Left kidney (tissue), 8 donors: ENCODE measurements at places on chromosomes 4 and X. TPM values are rescaled to one million over a fixed set of nuclear protein-coding genes. Genes with fewer than 3 reads are reported as not detected.

- no peak for DNase-seq
Measured at GRCh38 chrX:105744291-105744690, 78.0 kb upstream of the NRK start.

DNA sequence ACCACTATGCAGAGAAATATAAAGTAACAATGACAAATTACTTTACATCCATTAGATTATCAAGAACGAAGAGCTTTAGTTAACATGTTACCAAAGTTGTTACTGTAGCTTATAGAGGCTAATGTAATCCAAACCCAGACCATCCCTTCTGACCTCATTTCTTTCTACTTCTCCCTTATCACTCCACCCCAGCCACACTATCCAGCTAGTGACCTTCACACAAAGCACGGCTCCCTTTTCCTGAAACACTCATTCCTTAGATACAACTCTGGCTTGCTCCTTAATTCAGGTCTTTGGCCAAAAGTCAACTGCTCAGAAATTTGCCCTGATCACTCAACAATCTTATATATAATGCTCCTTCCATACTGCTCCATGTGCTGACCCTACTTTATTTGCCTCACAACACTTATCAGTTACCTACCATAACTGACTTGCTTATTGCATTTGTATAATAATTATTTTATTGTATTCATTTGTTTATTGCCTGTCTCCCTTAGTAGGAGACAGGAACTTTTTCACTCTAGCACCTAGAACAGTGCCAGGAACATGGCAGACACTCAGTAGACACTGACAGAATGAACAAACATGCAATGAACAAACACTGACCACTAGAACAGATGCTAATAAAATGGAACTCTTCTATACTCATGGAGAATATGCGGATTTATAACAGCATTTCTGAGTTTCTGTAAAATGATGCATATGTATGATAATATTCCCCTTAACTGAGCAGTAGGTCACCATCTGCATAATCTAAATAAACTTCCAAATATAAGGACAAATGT lies 67.6 kb downstream of the EIF4E start:
- no peak for DNase-seq

- DNase-seq = no peak
Measured at GRCh38 chrX:123186801-123187200, 2.7 kb downstream of the GRIA3 start.

GRCh38 chr4:147418226-147418625 lies 62.7 kb upstream of the EDNRA start:
- DNase-seq = no peak

GRCh38 chr4:99088023-99088449 lies 552 bp downstream of the ADH5 start:
- DNase-seq = peak; percentile 65

DNA sequence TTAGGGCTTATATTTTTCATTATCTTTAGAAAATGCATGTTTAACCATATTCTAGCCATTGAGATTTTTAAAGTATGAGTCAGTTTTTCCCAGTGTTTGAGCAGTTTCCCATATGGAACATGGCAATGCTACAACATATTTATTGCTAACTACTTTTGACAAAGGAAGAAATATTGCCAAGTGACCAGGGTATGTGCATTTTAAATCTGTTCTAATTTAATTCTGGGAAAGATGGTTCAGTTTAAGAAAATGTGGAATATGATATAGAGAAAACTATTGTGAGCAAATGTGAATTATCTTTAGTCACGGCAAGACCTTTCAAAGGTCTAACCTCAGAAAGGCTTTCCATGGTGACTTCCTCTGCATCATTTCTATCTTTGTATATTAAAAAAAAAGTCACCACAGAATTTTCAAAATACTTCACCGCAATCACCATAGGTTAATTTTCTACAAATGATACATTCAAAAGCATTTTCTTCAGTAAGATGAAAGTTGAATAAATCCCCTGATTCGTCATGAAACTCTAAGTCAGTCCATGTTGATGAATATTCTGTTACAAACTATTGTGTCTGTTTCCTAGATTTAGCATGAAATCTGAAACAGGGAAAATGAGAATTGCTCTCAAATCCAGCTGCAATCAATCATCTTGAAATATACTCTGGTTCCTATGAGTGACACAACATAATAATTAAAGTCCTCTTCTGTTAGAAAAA lies 2349.0 kb upstream of the TENM3 start:
- DNase-seq = no peak

DNA sequence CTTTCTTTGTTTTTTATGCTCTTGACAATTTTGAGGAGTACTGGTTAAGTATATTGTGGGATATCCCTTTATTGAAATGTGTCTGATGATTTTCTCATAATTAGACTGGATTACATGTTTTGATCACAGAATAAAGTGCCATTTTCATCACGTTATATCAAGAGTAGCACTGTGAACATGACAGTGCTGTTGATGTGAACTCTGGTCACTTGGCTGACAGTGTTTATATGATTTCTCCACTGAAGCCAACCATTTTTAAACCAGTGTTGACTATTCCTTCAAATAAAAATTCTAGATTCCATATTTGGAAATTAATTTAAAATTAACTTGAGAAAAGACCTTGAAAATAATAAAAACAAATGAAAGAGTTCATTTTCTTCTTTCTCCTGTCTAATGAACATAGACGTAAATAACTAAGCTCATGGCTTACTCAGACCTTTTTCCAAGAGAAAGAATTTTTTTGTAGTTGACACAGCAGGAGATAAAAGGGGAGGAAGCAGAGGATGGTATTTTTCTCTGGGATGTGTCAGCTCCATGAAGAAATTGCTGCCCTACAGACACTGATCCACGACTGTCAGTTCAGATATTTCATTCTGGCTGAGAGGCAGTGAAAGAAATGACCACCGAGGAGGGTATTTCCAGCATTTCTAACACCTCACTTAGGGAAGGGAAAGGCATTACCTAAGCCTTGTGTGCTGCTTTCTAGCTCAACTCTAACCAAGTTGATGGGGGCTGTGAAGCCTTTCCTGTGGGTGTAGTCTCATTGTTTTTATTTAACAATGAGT lies 150.9 kb upstream of the ANK2 start:
- no peak for DNase-seq

GRCh38 chrX:70432936-70433847 lies 10.1 kb downstream of the GDPD2 start:
- no peak for DNase-seq

DNA sequence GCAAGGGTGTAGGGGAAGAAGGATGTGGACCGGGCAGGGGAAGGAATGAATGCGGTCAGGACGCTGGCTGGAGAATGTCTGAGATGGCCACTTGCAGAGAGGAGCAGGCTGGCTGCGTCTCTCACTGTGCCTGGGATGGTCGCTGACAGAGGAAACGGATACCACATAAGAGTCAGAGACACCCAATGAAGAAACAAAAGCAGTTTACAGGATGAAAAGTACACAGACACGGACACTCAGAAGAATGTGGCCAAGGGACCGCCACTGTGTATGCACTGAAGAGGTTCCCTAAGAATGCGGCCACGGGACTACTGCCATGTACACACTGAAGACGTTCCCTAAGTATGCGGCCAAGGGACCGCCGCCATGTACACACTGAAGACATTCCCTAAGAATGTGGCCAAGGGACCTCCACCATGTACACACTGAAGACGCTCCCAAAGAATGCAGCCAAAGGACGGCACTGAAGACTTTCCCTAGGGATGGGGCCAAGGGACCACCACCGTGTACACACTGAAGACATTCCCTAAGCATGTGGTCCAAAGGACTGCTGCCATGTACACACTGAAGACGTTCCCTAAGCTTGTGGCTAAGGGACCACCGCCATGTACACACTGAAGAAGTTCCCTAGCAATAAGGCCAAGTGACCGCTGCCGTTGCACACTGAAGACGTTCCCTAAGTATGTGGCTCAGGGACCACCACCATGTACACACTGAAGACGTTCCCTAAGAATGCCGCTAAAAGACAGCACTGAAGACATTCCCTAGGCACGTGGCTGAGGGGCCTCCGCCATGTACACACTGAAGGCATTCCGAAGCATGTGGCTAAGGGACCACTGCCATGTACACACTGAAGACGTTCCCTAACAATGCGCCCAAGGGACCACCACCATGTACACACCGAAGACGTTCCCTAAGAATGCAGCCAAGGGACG lies 32.2 kb downstream of the DHRSX start:
- no peak for DNase-seq

DNA sequence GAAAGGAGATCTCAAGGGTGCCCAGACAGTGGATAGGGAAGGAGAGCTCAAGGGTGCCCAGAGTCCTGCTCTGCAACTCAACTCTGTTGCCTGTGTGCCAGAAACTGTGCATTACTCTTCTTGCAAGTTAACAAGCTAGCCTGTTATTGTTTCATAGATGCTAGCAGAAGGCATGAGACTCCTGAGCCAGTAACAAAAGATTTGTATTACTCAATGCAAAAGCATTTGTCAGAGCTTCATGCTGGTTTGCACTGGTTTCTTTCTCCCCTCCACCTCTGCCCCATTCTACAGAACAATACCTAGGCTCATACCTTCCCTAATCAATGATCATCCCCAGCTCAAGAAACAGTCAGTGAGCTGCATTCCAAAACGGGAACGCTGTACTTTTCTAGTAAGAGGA lies 124.5 kb upstream of the NEIL3 start:
- no peak for DNase-seq

GRCh38 chr4:1198098-1198844 lies 25.9 kb upstream of the SPON2 start:
- DNase-seq = no peak

DNA sequence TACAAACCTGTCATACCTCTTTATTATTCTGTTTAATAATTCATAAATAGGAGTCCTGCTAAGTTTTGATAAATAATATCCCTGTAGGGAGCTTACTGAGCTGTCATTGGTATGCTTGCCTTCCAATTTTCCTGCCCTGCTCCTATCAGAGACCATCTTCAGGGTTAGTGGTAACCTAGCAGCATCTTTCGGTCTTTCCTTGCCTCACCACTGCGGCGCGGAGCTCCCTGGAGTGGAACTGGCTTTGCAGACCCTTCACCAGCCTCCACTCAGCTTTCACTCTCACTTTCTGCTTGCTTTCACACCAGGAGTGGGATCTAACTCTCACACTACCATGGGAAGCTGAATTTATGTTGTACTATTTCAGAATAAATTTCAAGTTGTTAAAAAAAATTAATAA lies 481.7 kb upstream of the ATOH1 start:
- no peak for DNase-seq

DNA sequence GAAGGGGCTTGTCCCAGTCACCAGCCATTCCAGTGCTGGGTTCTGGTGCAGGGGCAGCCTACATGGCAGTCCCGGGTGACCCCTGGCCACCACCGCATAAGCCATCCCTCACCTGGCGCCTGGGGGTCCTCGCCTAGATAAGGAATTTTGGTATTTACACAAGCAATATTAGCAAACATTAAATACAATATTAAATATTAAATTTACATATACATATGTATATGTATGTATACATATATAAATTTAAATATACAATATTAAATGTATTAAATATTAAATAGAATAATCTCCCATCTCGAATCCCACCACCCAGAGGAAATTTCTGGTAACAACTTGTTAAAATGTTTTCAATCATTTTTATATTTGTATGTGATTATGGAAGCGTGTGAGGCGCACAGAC lies 104.6 kb upstream of the AFAP1 start:
- DNase-seq = no peak

DNA sequence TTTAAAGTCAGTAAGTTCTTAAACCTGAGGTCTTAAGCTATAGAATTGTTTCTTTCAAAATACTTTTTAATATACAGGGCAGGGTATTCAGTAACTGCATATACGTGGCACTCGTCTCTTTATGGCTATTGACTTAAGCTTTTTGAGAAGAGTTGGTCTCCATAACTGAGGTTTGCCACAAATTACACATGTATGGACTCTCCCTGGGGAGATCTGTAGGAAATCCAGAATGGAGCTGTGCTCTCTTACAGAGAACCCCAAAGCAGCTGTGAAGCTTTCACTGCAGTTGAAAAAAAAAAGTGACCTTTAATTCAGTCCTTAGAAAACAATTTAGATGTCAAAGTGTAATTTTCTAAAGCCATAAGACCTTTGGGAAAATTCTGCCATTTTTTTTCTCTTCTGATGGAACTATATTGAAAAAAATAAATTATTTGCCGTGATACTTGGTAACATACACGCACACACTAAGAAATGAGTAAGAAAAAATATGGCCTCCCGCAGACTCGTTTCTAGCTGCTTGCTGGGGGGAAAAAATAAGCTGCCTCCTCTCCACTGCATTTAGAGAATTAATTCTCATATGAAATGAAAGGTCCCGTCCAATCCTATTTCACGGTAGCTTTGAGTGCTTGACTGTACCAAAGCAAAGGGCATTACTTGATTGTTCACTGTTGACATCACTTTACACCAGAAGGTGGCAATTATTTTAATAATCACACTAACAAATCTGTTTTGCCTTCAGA lies 159.4 kb upstream of the TENM3 start:
- DNase-seq = no peak

- no peak for DNase-seq
Measured at GRCh38 chr4:41012293-41012692, 202.0 kb downstream of the APBB2 start.

DNA sequence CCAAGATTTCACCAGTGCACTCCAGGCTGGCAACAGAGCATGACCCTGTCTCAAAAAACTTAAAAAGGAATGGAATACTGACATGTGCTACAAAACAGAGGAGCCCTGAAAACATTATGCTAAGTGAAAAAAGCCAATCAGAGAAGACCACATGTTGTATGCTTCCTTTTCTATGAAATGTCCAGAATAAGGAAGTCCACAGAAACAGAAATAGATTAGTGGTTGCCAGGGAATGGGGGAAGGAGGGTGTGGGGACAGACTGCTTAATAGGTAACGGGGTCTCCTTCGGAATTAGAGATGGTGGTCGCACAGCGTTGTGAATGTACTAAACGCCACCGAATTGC lies 30.1 kb upstream of the KIAA0232 start:
- no peak for DNase-seq

DNA sequence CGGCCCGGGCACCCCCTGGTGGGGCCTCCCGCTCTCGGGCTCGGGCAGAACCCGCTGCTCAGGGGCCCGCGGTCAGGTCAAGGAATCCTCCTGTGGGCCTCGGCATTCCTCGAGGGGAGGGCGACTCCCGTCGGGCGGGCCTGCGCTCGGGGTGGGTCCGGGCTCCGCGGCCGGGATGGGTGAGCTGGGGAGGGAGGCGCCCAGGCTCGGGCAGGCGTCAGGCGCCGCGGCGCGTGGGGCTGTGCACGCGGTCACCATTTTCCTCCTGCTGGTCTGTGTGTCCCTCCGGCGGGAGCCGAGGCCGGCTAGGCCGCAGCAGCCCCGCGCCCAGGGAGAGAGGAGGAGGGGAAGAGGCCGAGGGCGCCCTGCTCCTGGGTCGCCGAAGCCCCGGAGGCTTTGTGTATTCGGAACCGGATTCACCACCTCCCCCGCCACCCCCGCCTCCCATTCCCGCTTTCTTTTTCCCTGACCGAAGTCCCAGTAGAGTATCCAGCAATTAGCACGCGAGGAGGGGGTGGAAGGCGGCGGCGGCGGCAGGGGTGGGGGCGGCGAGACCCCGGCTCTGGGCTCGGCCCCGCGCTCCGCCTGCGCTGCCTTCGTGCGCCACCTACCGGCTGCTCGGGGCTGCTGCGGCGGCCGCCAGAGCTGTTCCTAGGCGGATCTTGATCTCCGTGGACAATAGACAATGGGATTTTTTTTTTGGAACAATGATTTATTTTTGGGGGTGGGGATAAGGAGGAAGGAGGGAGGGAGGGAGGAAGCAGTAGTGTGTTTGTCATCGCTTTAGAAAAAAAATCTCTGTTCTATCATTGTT lies 99.0 kb upstream of the MAML3 start:
- peak; percentile 83 for DNase-seq

- DNase-seq = no peak
Measured at GRCh38 chr4:3441501-3442459, at the start of gene HGFAC. TSS of gene HGFAC (plus strand) at chr4:3441968. CDS start at chr4:3442002, 34 bp downstream.

The ASB5 gene
- 0.18 TPM for polyA plus RNA-seq

The GRIA3 gene
- polyA plus RNA-seq = 2.6 TPM

The GPAT3 gene
- polyA plus RNA-seq = 14.5 TPM

The UGT2B15 gene
- polyA plus RNA-seq = 0.07 TPM

The NWD2 gene
- 0.23 TPM for polyA plus RNA-seq
